Cerebellum (tissue), 4 donors: ENCODE measurements at places on chromosomes 16 and 17. TPM values are rescaled to one million over a fixed set of nuclear protein-coding genes. Genes with fewer than 3 reads are reported as not detected.

- no peak for DNase-seq
These were observed 41.7 kb downstream of the TIMM22 start for GRCh38 chr17:1038459-1039122.

DNA sequence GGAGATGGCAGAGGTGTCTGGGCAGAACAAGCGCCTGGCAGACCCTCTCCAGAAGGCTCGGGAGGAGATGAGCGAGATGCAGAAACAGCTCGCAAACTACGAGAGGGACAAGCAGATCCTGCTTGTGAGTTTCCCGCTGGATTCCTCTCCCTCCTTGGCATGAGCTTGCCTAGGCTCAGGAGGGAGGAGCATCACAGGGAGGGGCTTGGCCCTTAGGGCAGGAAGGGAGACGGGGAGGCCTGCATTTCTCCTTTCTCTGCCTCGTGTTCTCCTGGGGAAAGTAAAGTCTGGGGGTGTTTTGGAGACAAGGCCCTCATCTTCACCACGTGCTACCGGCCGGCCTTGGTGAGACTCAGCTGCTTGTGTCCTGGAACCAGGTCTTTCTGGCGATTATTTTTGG lies 18.0 kb upstream of the DBNDD1 start:
- DNase-seq: peak; percentile 31

- DNase-seq: no peak
These were observed 66.4 kb downstream of the TMEM114 start for GRCh38 chr16:8523932-8524331.

GRCh38 chr16:67703626-67704025 lies 15.5 kb downstream of the GFOD2 start:
- DNase-seq: no peak

Gene HIC1
- total RNA-seq: 9.1 TPM

DNA sequence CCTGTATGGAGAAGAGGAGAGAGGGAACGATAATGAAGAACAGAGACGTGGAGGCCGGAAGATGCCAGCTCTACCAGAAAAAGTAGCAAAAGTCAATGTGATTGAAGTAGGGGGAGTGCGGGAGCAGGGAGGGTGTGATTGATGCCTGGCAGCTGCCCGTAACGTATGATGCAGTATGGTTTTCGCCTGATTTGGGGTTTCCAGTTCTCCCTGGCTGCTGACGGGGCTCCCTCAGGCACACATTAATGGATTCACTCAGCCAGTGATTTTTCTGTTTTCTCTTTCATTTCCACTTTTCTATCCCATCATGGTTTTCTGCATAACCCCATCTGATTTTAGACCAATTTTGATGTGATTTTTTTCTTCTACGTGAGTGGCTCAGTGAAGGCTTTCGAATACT lies 62.1 kb downstream of the PRKCA start:
- DNase-seq: no peak

DNA sequence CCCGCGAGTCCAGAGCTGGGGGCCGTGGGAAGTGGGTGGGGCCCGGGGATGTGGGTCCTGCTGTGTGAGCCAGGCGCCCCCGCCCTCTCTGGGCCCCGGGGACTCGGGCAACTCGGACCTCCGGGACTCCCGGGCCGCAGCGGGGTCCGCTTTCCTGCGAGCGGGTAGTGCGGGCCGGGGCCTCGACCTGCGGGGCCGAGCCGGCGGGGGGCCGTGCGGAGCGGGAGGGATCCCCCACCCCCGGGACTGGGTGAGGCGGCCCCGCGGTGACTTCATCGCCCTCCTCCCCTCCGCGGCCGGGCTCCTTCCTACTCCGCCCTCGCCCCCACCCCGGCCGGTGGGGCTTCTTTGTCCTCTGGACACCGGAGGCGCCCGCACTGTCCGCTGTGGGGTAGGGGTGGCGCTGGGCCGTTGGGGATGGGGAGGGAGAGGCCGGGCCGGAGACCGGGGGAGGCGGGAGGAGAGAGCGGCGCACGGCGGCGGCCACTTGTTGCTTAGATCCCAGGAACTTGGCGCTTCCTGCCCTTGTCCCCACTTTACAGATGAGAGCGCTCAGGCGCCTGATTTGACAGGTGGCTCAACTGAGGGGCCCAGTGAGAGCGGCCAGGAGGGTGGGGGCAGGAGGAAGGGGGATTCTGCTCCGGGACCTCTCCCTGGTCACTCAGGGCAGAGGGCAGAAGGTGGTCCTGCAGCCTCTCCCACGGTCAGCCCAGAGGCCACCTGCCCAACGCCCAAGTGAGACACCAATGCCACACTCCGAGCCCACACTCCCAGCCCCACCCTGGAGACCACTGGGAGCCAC lies 874 bp downstream of the CMTM3 start:
- DNase-seq: no peak

DNA sequence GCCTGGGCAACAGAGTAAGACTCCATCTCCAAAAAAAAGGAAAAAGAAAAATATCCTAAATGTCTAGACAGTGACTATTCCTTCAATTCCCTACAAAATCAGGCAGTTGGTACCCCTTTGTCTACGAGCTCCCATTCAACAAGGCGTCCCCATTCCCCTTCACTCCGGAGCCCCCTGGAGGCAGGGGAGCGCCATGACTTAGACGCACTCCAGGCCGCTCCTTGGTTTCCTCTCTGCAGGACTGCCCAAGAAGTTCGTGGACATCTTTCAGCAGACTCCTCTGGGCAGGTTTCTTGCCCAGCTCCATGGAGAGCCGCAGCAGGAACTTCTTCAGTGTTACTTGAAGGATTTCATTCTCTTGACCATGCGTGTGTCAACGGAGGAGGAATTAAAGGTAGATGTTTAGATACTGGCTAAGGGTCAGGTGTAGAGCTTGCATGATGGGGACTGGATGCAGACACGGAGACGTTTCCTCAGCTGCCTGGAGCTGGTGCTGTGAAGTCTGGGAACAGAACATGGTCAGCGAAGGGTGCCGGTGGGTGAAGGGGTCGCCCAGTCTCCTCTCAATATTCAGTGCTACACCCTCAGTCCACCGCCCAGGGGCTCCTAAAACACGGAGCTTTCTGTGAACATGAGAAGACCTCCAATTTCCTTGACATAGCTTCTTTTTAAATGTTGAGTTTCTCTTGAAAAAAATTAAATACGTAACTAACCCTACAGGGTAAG lies 53.3 kb upstream of the ENDOV start:
- DNase-seq: no peak

GRCh38 chr16:88393034-88393433 lies 10.3 kb downstream of the ZNF469 start:
- DNase-seq: no peak

GRCh38 chr17:69818467-69818866 lies 256.6 kb upstream of the KCNJ16 start:
- no peak for DNase-seq

Gene GNG13
- total RNA-seq: not detected

- no peak for DNase-seq
These were observed 45.0 kb downstream of the LDHD start for GRCh38 chr16:75071621-75072020.

GRCh38 chr17:69142175-69142802 lies 594 bp upstream of the ABCA6 start:
- no peak for DNase-seq

DNA sequence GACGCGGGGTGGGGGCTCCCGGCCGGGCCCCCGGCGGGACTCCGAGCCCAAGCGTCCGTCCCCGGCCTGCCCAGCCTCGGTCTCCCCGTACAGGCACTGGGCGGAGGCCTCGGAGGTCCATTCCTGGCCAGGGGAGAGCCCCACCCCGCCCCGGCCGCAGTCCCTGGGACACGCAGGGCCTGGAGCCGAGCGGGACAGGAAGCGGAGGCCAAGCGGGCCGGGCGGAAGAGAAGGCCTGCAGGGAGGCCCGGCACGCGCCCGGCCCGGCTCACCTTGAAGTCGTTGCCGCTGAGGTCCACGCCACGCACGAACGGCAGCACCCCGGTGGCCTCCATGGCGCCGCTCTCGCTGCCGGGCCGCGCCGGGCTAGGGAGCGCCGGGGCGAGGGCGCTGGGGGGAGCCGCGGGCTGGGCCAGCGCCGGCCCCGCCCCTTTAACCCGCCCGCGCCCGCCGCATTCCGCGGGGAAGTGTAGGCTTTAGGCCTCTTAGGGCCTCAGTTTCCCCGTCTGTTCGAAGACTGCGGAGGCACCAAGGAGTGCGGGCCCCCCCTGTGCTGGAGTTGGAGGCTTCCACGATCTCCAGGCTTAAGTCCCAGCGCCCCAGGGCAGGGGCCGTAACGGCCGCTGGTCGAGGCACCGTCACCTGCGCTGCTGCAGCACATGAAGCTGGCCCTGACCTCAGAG lies at the start of gene FLII:
Gene FLII (minus strand): TSS at position 383 of the 683 bp plus-strand sequence. CDS start 48 bp downstream, at position 335.
- peak; percentile 87 for DNase-seq

Gene ZCCHC14
- 45.1 TPM for total RNA-seq

DNA sequence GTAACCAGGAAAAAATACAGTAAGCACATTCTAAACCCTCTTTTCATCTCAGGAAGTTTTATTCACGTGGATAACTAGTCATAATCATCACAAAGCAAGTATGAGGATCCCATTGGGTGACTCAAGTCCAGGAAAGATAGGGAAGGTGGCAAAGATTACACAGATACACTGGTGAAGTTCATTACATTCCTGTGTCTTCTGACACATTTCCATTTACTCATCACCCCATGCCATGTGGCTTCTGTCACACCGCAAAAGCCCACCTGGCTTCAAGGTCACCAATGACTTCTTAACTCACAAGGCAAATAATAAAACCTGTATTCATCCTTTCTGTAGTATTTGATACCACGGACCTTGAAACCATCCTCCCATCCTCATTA lies 17.0 kb downstream of the HS3ST3A1 start:
- no peak for DNase-seq

- DNase-seq: no peak
These were observed 685 bp downstream of the PAQR4 start for GRCh38 chr16:2969545-2970521.

Gene GRIN2A
- total RNA-seq: 4.8 TPM

Gene TXNL4B
- 9.2 TPM for total RNA-seq

- DNase-seq: no peak
These were observed 23.1 kb downstream of the MPHOSPH6 start for GRCh38 chr16:82146957-82147356.

- no peak for DNase-seq
These were observed 155.9 kb downstream of the C16orf78 start for GRCh38 chr16:49529411-49530045.

- no peak for DNase-seq
These were observed 35.4 kb upstream of the LITAF start for GRCh38 chr16:11621920-11622651.

DNA sequence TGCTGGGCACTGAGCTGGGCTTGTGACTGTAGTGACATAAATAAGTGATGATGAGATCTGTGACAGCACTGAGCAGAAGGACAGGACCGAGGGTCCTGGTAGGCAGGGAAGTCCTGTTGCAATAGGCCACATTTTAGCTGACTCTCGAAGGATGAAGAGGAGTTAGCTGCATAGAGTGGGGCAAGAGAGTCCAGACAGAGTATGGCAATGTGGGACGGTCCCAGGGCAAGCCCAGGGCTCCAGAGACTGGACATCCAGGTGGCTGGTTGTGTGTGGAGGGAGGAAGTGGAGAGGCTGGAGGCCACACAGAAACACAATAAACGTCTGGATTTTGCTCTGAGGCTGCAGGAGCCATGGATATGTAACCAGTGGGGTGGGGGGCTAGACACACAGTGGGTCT lies 64.5 kb upstream of the ZNF423 start:
- DNase-seq: no peak

GRCh38 chr17:12107905-12108304 lies 87.2 kb downstream of the MAP2K4 start:
- DNase-seq: no peak

Gene ACE
- 7.3 TPM for total RNA-seq

Gene NTN1
- total RNA-seq: 14.8 TPM

Gene PIK3R5
- 1.2 TPM for total RNA-seq

- peak; percentile 87 for DNase-seq
These were observed 86.8 kb downstream of the WWP2 start for GRCh38 chr16:69848637-69849545.

GRCh38 chr17:64635647-64636305 lies 26.3 kb downstream of the SMURF2 start:
- no peak for DNase-seq

DNA sequence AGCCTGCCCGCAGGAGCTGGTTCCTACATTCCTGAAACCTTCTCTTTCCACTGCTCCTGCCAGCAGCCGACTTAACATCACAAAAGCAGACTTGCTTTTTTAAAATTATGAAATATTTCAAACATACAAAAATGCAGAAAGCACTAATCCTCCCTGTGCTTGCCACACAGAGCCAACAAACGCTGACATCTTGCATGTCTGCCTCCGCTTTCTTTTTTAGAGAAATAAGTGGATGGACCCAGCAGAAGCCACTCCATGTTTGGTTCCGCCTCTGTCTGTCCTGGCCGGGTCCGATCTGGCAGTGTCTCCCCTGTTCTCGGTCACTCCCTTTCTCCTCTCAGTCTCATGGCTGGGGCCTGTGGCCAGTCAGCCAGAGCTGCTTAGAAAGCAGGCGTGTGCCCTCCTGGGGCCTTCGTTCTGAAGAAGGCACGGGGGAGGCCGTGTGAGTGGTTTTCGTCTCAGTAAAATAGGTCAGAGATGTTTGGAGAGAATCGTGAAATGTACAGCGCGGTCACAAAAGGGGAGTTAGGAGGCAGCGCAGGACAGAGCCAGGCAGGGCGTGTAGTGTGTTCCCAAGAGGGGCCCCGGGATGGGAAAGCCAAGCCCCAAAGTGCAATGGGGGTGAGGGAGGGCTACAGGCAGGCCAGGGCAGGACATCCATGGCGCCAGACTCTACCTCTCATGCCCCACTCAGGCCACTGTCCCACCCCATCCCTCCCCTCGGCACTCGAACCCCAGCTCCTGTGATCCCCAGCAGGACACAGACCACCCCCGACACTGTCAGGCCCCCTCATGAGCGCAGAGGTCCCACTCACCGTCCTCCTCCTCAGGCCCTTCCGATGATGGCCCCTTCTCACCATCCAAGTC lies 23.2 kb downstream of the MXRA7 start:
- no peak for DNase-seq

Gene CDH11
- total RNA-seq: 227 TPM

- DNase-seq: no peak
These were observed 5.9 kb downstream of the SUPT6H start for GRCh38 chr17:28667870-28668269.

GRCh38 chr17:60601447-60602384 lies 1.7 kb downstream of the PPM1D start:
- peak; percentile 80 for DNase-seq

- DNase-seq: no peak
These were observed 9.5 kb downstream of the NLRC5 start for GRCh38 chr16:56998861-56999260.

Gene PRDM7
- total RNA-seq: not detected
